ENCODE measurements at places on chromosomes 6 and 20. TPM values are rescaled to one million over a fixed set of nuclear protein-coding genes. Genes with fewer than 3 reads are reported as not detected.

Gene GNMT
- not detected for total RNA-seq

Gene COL10A1
- total RNA-seq = 0.36 TPM

Gene SLA2
- total RNA-seq = under 0.01 TPM

Gene COL12A1
- total RNA-seq = 19.3 TPM

Gene TGM3
- not detected for total RNA-seq

Gene DNAH8
- total RNA-seq = not detected

Gene CD24
- total RNA-seq = 0.73 TPM

Gene PRND
- not detected for total RNA-seq

Gene PTK6
- total RNA-seq = 0.34 TPM

Gene BPI
- total RNA-seq = not detected

Gene RAB44
- total RNA-seq = not detected

Gene TSBP1
- total RNA-seq = not detected

Gene IL22RA2
- not detected for total RNA-seq

Gene RFX6
- total RNA-seq = not detected

Gene GHRH
- total RNA-seq = not detected

Gene RBPJL
- not detected for total RNA-seq

Gene PRSS35
- not detected for total RNA-seq

Gene SLC22A2
- not detected for total RNA-seq

Gene APCDD1L
- total RNA-seq = under 0.01 TPM

Gene IL17F
- not detected for total RNA-seq

Gene PAK5
- total RNA-seq = not detected

Gene CTSZ
- total RNA-seq = 138 TPM

Gene BANF2
- total RNA-seq = not detected

Gene CD109
- total RNA-seq = 88.9 TPM

Gene GUCA1A
- not detected for total RNA-seq

Gene CUL9
- total RNA-seq = 24.1 TPM

Gene MATN4
- not detected for total RNA-seq

Data from melanocyte of skin (primary cell).